Stimulated activated CD8-positive, alpha-beta memory T cell treated with anti-CD3 and anti-CD28 coated beads, Interleukin-7, amount 100 ng/mL, for 1 hour (primary cell): ENCODE measurements at places on chromosomes 12 and 14.

DNA sequence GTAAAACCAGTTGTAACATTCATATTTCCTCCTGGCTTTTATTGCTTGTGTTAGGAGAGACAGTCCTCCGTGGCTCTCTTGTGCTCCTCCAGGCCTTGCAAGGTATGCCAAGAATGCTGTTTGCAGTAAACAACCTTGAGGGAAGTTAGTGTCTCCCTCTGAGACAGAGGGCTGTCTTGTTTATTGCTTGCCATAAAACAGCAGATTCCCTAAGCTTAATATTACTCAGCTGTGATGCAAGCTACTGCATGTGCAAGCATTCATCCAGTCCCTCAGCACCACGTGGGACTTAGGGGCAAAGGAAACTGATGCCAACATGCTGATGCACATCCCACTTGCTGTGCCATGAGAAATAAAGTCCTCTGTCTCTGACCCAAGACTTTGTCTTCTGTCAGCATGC is 6.6 kb downstream of the POMT2 start:
- no peak for DNase-seq

DNA sequence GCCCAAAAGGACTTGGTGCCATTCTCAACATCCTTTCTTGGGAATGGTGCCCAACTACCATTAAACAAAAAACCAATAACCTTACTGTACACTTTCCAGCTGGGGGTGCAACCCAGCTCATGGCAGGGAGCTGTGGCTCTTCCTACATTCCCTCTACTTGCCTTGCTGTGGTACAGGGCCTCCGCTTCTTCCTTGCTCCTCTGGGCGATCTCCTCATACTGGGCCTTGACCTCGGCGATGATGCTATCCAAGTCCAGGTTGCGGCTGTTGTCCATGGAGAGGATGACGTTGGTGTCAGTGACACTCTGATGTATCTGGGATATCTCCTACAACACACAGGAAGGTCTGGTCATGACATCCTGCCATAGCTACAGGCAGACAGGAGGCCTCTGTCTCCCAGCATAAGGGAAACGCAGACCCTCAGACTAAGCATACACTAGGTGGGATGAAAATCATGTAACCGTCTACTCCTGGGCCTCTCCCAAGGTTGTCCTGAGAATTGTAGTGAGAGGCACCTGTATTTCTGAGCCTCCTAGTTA is 3.9 kb downstream of the KRT2 start:
- no peak for DNase-seq

DNA sequence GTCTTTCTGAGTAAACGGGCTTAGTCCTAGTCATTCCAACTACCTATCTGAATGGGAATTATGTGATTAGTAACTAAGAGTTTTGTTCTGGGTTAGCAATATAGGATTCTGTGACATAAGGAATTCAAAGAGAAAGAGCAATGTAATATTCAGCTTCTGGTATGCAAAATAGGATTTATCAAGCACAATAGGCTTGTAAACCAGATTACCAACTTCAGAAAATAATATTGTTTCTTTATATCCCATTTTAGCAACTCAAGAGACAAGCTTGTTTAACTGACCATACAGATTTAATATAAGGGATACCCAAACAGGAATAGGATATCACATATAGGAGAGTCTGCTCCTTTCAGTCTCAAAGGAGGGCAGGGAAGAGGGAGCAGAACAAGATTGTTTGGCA is 240.9 kb downstream of the CEP128 start:
- no peak for DNase-seq

GRCh38 chr12:26378711-26379110 is 183.3 kb downstream of the SSPN start:
- DNase-seq, result no peak

- no peak for DNase-seq
These were observed 13.4 kb upstream of the GPRC5A start for GRCh38 chr12:12877781-12878455.

GRCh38 chr12:117865505-117865904 is 103.3 kb downstream of the KSR2 start:
- no peak for DNase-seq

DNA sequence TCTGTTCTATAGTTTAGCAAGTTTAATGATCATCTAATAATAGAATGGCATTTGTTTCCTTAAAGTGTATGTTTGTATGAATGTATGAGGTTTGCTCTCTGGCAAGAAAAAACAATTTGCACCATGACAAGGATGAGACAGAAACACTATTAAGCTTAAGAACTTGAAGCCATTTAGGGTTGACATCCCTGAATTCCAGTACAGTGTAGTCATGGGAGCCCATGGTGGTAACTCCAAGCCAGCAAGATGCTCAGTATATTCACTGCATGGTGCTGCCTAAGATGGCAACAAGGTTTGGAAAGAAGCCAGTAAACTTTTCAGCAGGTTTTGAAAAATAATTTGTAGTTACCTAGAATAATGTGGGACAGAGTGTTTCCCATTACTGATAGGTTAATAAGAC is 158.6 kb downstream of the PRIMA1 start:
- no peak for DNase-seq

DNA sequence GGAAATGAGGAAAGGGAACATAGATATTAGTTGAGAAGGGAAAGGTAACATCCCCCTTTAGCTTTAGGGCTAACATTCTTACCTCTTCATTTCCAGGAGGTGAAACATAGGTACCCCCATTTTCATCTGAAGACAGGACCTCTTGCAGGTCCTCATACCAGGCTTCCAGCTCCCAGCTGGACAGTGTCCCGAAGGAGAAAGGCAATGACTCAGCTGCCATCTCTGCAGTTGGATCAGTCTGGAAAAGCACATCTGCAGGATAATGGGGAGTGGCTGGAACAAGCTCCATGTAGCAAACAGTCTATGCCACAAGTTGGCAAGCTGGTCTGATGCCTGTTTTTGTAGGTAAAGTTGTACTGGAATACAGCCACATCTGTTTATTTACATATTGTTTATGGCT is 3.1 kb downstream of the DDIT3 start:
- DNase-seq, result no peak

GRCh38 chr14:75310295-75311111 is 31.9 kb downstream of the FOS start:
- DNase-seq, result no peak

- no peak for DNase-seq
These were observed 114.9 kb upstream of the NOS1 start for GRCh38 chr12:117476341-117476740.

- no peak for DNase-seq
These were observed 83.7 kb upstream of the ETV6 start for GRCh38 chr12:11565752-11566151.

DNA sequence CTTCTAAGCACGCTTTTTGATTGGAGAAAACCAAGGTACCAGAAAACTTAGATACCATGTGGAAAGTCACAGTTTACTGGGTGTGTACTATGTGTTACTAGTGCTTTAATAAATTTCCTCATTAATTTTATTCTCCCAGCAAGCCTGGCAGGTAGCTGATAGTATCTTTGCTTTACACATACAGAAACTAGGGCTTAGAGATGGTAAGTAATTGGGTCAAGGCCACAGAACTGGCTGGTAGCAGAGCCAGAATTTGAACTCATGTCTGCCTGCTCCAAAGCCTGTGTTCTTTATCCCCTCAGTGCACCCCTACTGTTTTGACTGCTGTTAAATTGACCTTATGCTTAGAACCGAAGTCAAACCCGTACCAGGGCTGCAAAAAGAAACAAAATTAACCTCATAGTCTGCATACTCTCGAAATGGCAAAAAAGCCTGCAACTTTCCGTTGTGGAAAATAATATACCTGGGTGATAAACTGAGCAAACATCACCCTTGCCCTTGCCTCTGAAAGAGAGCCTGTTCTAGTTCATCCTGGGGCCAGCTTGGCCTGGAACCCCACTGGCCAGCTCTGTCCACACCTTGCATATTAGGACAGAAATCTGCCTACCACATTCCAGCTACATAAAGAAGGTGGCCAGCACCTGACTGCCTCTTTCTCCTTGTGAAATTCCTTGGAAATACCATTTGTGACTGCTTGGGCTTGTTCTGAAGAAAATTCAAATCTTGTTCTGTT is 118.9 kb downstream of the ETV6 start:
- DNase-seq, result no peak

- no peak for DNase-seq
These were observed 40.6 kb downstream of the SSH1 start for GRCh38 chr12:108816652-108817335.

GRCh38 chr12:129887101-129887500 is 16.7 kb downstream of the TMEM132D start:
- DNase-seq, result no peak

- no peak for DNase-seq
These were observed 61.8 kb downstream of the NOC4L start for GRCh38 chr12:132206046-132206434.

DNA sequence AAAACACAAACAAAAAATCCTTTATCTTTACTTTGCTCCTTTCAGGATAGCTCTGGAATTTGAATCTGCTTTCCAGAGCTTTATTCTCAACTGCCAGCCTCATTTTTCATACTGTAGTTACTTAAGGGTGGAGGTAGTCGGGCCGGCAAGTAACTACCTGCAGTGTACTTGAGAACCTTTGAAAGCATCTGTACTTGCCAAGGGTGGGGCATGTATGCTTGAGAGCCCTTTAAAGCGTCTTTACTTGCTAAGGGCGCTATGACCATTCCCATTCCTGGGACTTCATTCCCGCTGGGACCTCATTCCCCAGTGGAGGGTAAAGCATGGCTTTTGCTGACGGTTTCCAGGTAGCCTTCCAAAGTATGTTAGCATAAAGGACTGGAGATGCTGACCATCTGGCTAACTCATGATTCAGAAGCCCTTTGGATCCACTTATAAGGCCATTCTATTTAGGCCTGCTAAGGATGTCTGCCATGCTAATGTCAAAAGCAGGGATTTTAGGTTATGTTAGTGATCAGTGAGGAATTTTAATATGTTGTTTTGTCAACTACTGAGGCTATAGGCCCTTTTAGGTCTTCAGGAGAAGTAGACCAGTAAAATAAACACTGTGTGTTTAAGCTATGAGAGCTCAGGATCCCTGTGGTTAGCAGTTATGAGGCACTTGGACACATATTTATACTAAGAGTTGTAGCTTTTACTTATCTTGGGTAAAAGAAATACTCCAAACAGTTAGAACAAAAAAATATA is 74.9 kb downstream of the CRADD start:
- DNase-seq, result no peak
